ENCODE measurements at places on chromosomes 7 and 10.

GRCh38 chr7:106775552-106775936 is 89.5 kb upstream of the PIK3CG start:
- H3K4me1 ChIP-seq, result peaks cover 14% of the 10 kb centered on the region
- no peak overlapping the region for H3K27ac ChIP-seq
- no peaks in the 10 kb centered on the region for H3K27me3 ChIP-seq
- no peak for ATAC-seq
- H3K36me3 ChIP-seq, result peaks cover 8% of the 10 kb centered on the region

GRCh38 chr7:151415375-151416105 is 5.7 kb upstream of the WDR86 start:
- peaks cover 19% of the 10 kb centered on the region for H3K4me1 ChIP-seq
- H3K27me3 ChIP-seq, result peaks cover 59% of the 10 kb centered on the region
- no peak for ATAC-seq
- peaks cover 6% of the 10 kb centered on the region for H3K36me3 ChIP-seq
- no peak overlapping the region for H3K4me3 ChIP-seq

GRCh38 chr7:55570218-55570873 is 2.0 kb downstream of the VOPP1 start:
- peak overlapping the region; percentile 92 for H3K27ac ChIP-seq
- H3K4me1 ChIP-seq, result peaks cover 73% of the 10 kb centered on the region
- H3K36me3 ChIP-seq, result peaks cover 34% of the 10 kb centered on the region
- peak overlapping the region; percentile 96 for H3K4me3 ChIP-seq
- H3K27me3 ChIP-seq, result no peaks in the 10 kb centered on the region
- peak; percentile 48 for ATAC-seq

DNA sequence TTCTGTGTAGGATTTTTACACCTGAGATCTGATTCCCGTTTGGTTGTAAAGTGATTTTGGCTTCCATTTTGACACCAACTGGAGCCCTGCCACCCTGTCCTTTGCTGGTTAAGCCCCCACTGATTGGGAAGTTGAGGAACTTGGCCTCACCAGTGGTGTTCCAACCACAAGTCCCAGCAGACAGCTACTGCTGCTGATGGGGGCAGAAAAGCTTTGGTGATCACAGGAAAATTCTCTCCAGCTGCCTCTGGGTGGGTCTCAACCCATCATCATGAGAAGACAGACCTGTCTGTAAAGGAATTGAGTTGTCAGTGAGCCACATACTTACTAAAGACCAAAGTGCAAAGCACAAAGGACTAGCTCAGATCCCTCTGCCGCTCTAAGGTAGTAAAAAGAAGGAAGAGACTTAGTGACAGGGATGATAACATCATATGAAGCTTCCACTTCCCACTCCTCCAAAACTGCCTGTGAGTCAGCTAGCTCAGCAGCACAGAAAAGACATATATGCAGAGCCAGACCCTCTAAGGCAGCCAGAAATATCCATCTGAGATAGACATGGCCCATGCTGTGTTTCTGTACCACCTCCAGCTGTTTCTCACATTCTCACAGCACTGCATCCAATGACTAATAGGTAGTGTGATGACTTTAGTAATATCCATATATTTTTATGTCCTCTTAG is 22.4 kb upstream of the LRRC17 start:
- no peak overlapping the region for H3K27ac ChIP-seq
- H3K36me3 ChIP-seq, result no peaks in the 10 kb centered on the region
- no peaks in the 10 kb centered on the region for H3K27me3 ChIP-seq
- H3K4me1 ChIP-seq, result no peaks in the 10 kb centered on the region
- ATAC-seq, result no peak
- H3K4me3 ChIP-seq, result no peak overlapping the region

- H3K27me3 ChIP-seq, result peaks cover 29% of the 10 kb centered on the region
- H3K4me1 ChIP-seq, result no peaks in the 10 kb centered on the region
- H3K4me3 ChIP-seq, result no peak overlapping the region
- no peak for ATAC-seq
Observed at GRCh38 chr7:42138691-42139090, 98.3 kb downstream of the GLI3 start.

Measured in stimulated activated memory B cell treated with anti-CD40 and anti-IgM and Interleukin-4, amounts not matched to agents 10 μg/mL and 1 μg/mL and 100 μg/mL, for 72 hours (primary cell).